ENCODE measurements at places on chromosomes 5 and 9.

GRCh38 chr9:120648581-120649197, 65.6 kb downstream of the MEGF9 start:
- DNase-seq, result no peak

DNA sequence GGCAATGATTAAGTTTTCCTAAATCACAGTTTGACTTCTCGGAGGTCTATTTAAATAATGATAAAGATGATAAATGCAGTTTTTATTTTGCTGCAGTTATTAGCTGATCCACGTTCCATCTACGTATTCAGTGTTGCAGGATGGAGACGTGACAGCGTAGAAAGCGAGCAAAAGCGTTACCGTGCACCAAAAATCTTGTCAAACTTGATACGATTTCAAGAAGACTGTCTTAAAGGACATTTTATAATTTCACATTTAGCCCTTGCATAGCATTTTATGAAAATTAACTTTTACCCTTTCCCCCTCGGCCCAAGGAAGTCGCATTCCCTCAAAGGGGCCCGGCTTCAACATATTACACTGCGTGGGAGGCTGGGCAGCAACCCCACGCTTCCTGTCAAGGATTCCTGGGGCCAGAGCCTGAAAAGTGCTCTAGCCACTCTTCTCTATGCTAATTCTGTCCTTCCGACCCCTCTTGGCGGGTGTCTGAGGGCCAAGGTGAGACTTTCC, 7.1 kb upstream of the PURA start:
- no peak for DNase-seq

- DNase-seq, result no peak
Measured at GRCh38 chr5:67050125-67050524, 146.5 kb downstream of the CD180 start.

DNA sequence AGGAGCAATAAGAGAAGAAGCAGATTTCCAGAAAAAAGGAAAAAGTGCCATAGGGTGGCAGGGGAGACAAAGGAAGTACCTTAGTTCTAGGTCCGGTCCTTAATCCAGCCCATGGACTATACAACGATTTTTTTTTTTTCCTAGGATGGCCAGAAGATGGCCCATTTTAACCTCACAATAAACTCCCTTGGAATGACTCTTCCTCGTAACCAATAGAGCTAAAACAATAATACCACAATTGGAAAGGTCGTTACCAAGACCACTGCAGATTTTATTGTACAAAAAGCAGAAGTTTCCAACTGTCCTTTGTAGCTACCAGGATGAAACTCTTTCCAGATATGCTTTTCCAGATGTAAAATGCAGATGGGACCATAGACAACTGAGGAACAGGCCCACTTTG, 34.4 kb upstream of the SSBP2 start:
- DNase-seq, result no peak

DNA sequence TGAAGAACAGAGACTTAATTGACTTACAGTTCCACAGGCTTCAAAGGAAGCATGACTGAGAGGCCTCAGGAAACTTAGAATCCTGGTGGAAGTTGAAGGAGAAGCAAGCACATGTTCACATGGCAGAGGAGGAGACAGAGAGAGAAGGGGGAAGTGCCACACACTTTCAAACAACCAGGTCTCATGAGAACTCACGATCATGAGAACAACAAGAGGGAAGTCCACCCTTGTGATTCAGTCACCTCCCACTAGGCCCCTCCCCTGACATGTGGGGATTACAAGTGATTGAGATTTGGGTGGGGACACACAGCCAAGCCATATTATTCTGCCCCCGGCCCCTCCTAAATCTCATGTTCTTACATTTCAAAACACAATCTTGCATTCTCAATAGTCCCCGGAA, 19.5 kb downstream of the NR3C1 start:
- no peak for DNase-seq

- no peak for DNase-seq
Measured at GRCh38 chr5:150619359-150620230, 20.9 kb upstream of the SYNPO start.

DNA sequence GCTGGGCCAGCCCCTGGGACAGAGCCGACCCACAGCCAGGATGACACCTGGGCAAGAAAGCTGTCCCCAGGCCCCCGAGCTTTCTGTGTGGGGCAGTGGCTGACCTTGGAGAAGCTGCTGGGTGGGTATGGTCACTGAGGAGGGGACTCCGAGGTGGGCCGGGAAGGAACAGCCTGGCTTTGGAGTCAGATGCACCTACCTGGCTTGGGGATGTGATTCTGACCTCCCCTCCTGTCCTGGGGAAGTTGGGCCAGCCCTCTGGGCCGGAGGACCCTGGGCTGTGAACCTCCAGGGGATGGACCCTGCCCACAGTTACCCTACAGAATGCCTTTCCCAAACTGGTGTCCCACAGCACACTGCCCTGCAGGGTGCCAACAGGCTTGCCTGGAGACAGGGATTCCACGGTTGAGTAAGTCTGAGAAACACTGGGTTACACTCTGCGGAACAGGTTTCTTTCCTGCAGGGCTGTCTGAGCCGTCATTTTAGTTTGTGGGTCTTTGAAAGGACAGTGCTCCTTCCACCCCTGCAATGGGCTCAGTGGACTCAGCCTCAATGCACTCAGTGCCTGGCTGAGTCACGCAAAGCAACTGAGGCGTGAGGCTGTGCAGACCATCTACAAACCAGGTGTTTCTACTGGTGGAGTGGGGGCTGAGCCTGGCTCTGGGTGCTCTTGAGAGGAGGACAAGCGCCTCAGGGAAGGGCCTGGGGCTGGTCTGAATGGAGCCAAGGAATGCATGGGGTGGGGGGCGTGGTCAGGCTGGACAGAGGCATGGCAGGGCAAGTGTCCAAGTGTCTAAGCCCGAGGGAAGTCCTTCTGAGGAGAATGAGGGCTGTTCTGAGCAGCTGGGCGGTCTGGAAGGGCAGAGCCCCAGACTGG, 41.3 kb upstream of the PHYKPL start:
- DNase-seq, result no peak

DNA sequence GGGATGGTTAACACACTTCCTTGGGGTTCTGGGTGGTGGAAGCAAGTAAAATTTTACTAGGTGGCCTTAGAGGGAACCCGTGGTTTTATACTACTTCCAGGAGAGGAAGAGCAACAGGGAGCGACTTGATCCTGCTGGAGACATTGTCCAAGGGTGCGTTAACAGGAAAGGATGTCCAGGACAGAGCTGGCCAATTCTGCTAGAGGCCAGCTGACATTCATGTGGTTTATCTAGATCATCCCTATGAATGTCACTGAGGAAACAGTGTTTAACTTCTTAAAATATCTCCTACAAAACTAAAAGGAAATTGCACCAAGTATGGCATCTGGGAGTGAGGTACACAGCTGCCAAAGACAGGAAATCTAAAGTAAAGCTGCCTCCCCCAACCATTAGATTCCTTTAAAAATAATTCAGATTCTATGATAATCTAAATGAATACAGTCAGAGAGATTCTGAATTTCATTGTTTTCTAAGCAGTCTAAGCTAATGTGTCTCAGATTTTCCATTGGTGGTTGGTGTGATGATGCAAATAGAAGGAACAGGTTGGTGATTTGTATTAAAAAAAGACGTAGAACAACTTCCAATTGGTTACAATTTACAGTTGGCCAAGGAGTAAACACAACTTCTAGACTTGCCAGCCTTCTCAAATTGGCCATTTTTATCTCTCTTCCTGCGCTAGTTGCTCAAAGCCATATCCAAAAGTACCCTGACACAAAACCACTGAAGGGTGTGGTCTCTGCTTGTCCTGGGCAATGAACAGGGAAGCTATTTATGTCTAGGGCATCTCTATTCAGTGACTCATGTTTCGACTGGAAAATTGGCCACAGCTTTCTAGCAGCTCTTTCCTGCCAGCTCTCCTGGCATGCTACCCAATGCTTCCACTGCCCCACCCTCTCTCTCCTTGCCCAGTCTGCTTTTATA, 574.7 kb upstream of the MEF2C start:
- DNase-seq, result no peak

Measured in HuH-7.5 (cell line).